Endothelial cell of umbilical vein (primary cell): ENCODE measurements at places on chromosomes 3 and 15. TPM values are rescaled to one million over a fixed set of nuclear protein-coding genes. Genes with fewer than 3 reads are reported as not detected.

GRCh38 chr3:3627114-3627513 is 172.1 kb upstream of the LRRN1 start:
- H3K36me3 ChIP-seq = no peaks in the 10 kb centered on the region
- H3K27me3 ChIP-seq = no peaks in the 10 kb centered on the region
- H3K27ac ChIP-seq = no peak overlapping the region
- DNase-seq = no peak

- no peak overlapping the region for H3K27ac ChIP-seq
- H3K27me3 ChIP-seq = peaks cover 7% of the 10 kb centered on the region
- no peaks in the 10 kb centered on the region for H3K36me3 ChIP-seq
- H3K4me3 ChIP-seq = no peak overlapping the region
- no peaks in the 10 kb centered on the region for H3K4me1 ChIP-seq
- no peak for DNase-seq
Observed at GRCh38 chr15:31217566-31218270, 108.9 kb upstream of the KLF13 start.

GRCh38 chr3:32435911-32436815 is 44.5 kb downstream of the CMTM7 start:
- DNase-seq = no peak
- no peaks in the 10 kb centered on the region for H3K36me3 ChIP-seq
- H3K4me3 ChIP-seq = no peak overlapping the region
- H3K4me1 ChIP-seq = peaks cover 11% of the 10 kb centered on the region
- H3K27ac ChIP-seq = no peak overlapping the region

Gene PROK2
- not detected in 2 replicates for total RNA-seq

Gene LCTL
- total RNA-seq = not detected in 2 replicates

DNA sequence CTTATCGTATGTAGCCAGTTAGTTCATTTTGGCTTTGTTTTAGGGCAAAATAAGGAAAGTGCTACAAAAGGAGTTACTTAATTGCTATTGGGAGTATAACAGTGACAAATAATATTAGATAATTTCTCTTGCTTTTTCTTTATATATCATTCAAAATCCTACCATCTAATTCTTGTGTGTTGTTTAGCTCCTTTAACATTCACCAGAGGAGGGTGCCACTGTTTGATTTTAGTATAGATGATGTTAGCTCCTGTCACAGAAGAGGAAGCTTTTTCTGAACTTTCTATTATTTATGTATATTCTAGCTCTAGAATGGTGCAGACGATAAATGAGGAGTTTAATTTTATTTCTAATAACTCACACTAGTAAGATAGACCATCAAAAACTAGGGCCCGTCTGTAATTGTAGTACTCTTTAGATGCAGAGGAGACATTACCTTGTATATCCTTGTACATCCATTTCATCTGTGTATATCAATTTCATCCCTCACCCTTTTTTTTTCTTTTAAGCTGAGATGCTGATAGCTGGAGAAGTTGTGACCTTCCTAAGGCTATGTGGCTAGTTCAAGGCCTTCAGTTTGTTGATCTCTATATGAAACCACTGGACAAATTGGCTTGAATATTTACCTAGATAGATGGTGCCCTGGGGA is 3.0 kb downstream of the PPM1L start:
- H3K27ac ChIP-seq = no peak overlapping the region
- peaks cover 5% of the 10 kb centered on the region for H3K27me3 ChIP-seq
- no peak overlapping the region for H3K4me3 ChIP-seq
- H3K4me1 ChIP-seq = peaks cover 6% of the 10 kb centered on the region

DNA sequence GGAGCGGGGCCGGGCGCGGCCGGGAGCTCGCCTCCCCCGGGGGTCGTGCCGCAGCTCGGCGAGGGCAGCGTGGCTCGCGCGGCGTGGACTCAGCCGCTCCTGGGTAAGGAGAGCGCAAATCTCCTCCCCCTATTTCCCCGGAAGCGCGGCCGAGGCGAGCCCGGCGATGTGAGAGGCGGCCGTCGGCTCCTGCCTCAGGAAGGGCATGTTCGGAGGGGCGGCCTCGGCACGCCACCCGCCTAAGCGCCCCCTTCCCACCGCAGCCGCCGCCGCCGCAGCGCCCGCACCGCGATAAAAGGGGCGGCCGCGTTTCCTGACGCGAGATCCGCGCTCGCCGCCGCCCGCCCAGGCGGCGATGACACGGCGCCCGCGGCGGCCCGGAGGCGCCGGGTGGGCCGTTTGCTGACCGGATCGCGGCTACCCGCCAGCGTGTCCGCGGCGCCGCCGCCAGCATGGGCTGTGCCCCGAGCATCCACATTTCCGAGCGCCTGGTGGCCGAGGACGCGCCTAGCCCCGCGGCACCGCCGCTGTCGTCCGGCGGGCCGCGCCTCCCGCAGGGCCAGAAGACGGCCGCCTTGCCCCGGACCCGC is at the start of gene PDE8A:
TSS of gene PDE8A (plus strand) at position 146 of the 590 bp plus-strand sequence. CDS start at position 453, 307 bp downstream.
- no peaks in the 10 kb centered on the region for H3K27me3 ChIP-seq
- peak; percentile 57 for DNase-seq
- peak within 1 kb of the TSS; percentile 90 for H3K27ac ChIP-seq
- H3K4me1 ChIP-seq = peaks cover 16% of the 10 kb centered on the region
- no peaks in the 10 kb centered on the region for H3K36me3 ChIP-seq
- H3K4me3 ChIP-seq = peak within 1 kb of the TSS; percentile 91

DNA sequence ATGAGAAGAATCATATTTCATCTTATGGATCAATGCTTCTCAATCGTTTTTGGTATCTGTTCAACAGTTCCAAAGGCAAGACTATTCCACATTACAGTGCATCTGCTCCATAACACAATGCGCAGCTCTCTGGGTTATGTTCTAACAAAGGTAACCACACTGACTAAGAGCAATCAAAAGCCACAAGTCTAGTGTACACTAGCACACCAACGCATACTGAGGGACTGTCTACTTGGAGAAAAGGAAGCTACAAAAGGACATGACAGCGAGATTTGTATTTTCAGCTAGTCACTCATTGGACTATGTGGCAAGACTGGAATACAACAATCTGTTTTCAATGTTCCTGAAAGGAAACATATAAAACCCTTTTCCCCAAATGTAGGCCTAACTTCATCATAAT is 35.8 kb downstream of the SETD2 start:
- DNase-seq = no peak
- peaks cover 4% of the 10 kb centered on the region for H3K36me3 ChIP-seq
- H3K27me3 ChIP-seq = no peaks in the 10 kb centered on the region
